Fibroblast of skin of left biceps (primary cell): ENCODE measurements at places on chromosomes 4 and X.
A peak's percentile ranks its signal among the peaks of the same experiment; 100 is the strongest.

- no peak for DNase-seq
Measured at GRCh38 chrX:74461384-74461783, 40.1 kb downstream of the SLC16A2 start.

DNA sequence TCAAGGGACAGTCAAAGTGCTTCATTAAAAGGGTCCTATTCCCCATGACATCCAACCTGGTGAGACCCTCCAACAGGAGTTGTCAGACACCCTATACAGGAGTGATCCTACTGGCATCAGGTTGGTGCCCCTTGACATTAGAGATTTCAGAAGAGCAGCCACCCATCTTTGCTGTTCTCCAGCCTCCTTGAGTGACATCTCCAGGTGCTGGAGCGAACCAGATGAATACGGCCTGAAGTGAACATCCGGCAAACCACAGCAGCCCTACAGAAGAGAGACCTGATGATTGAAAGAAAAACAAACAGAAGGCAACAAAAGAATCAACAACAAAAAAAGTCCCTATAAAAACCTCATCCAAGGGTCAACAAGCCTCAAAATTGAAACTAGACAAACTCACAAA lies 146.1 kb upstream of the PBDC1 start:
- DNase-seq: no peak

DNA sequence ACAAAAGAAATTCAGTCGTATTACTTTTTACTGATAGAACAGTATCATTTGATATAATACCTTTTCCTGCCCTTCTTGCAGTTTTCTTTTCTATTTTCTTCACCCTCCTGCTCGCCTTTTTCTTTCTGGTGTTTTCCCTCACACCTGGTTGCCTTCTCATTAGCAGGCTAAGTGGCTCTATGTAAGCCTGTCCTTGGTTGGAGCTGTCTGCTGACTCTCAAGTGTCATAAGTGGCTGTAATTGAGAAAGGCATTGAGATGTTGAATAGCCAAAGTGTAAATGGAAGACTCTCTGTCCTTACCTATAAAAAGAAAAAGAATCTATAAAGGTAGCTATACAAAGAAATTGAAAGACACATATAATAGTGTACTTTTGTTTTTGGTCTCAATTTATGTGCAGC lies 180.7 kb downstream of the ADGRL3 start:
- DNase-seq: no peak

DNA sequence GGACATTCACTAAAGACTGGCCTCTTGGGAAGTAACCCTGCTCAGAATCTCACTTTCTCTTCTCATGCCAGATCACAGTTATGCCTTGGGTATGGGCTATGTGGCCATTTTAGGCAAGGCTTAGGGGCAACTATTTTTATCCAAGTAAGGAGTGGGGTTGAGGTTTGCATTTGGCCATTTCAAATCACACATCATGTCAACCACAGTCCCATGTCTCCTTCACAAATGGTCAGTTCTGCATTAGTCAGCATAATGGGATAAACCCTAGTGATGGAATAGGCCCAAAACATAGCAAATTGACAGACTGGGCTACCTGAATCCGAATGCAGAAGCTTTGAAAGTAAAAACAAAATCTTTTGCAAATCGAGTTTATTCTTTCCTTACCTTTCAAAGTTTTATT lies 827 bp upstream of the RTL3 start:
- no peak for DNase-seq

DNA sequence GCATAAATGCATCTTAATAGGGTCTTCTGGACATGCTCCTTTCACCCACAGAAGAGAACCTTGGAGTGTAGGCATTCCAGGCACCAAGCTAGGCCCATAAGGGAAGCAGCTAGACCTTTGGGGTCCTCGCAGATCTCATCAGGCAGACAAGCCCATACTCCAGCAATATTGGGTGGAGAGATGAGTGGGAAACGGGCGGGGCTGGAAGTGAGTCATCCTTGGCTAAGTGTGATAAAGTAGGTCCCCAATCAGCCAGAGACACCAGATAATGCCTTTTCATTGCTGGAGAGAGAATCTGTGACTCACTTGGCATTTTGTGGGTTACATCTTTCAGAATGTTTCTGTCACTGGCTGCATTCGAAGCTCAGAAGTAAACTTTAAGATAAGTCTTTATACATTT lies 133.3 kb upstream of the MBNL3 start:
- DNase-seq: no peak

DNA sequence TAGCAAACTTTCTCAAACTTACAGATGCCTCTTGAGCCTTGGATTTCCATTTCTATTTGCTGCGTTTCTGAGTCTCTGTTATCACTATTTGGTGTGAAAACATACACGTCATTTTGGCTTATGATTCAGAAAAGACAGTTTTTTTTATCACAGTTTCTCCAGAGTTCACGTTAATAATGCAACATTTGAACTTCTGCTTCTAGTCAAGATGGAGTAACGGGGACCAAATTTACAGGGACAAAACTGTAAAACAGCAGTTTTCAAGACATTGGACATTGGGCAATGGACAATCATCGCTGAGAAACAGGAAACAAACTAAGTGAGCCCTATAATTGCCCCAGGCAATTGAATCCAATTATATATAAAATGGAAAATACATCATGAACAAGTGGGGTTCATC lies 36.2 kb upstream of the TASL start:
- DNase-seq: no peak

- DNase-seq: no peak
Measured at GRCh38 chr4:110503270-110504083, 27.5 kb downstream of the ENPEP start.

DNA sequence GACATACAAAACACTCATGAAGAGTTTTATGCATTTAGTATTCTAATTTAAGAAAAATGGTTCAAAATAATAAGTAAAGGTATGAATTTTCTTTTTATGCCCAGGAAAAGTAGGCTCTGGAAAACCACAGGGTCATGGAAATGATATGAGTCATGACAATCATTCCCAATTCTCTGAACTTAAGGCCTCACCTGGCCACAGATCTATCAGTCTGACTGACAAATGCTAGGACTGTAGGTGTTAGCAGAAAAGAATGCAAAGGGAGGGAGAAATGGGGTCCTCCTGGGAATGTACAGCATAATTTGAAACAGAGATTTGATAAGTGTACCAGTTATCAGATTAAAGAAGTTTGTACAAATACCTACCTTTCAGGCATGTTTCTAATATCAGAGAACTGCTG lies 270.5 kb upstream of the ARSJ start:
- no peak for DNase-seq

DNA sequence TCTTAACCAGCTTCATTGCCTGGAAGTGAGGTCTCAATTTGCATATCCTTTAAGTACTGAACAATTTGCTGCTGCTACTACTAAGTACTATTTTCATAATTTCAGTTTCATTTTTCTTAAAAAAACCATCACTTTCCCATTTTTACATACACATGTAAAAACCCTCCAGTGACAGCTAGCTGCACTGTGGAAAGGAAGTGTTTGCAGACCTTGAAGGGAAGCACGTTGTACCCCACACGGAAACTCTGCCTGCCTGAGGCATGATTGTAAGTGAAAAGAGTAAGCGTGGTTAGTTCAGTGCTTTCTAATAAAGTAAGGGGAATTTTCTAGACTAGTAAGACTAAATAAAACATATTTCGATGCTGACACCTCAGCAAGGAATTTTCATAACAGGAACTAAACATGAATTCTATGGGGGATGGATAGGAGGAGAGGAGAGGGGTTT lies 103.6 kb downstream of the RAPGEF2 start:
- peak; percentile 19 for DNase-seq

DNA sequence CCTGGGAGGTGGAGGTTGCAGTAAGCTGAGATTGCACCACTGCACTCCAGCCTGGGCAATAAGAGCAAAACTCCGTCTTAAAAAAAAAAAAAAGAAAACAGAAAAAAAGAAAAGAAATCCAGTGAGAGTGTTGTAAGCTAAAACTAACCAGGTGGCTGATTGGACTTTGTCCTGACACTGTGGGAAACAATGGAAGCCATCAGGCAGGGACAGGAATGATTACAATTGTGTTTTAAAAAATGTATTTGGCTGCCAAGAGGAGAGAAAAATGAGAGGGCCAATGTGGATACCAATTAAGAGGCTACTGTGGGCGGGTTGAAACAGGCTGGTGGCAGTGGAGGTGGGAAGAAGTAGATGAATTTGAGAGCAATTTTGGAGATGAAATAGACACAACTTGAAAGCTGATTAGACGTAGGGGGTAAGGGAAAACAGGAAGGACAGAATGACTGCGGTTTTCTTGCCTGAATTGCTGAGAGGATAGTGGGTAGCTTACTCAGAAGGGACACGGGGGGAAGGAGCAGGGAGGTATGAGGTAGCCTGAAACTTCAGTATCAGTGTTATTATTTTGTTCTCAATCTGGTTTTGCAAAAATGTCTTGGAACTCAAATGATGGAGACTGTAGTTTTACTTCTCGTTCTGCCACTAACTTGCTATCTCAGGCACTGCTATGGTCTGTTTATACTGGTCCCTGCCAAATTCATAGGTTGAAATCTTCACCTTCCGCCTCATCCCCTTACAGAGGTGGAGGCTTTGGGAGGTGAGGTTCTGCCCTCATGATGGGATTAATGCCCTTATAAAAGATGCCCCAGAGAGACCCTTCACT lies 45.6 kb upstream of the CHRNA9 start:
- no peak for DNase-seq

- peak; percentile 25 for DNase-seq
Measured at GRCh38 chrX:141220342-141221008, 21.8 kb downstream of the SPANXC start.

- DNase-seq: no peak
Measured at GRCh38 chr4:95092766-95093165, 335.0 kb downstream of the BMPR1B start.

GRCh38 chr4:82692101-82692780 lies 106.4 kb downstream of the SCD5 start:
- DNase-seq: no peak

GRCh38 chrX:115017455-115017854 lies at the start of gene IL13RA2:
TSS of gene IL13RA2 (minus strand) at chrX:115017616. CDS start at chrX:115017269, 347 bp downstream.
- no peak for DNase-seq

GRCh38 chrX:84477114-84477513 lies 25.1 kb downstream of the HDX start:
- DNase-seq: no peak

DNA sequence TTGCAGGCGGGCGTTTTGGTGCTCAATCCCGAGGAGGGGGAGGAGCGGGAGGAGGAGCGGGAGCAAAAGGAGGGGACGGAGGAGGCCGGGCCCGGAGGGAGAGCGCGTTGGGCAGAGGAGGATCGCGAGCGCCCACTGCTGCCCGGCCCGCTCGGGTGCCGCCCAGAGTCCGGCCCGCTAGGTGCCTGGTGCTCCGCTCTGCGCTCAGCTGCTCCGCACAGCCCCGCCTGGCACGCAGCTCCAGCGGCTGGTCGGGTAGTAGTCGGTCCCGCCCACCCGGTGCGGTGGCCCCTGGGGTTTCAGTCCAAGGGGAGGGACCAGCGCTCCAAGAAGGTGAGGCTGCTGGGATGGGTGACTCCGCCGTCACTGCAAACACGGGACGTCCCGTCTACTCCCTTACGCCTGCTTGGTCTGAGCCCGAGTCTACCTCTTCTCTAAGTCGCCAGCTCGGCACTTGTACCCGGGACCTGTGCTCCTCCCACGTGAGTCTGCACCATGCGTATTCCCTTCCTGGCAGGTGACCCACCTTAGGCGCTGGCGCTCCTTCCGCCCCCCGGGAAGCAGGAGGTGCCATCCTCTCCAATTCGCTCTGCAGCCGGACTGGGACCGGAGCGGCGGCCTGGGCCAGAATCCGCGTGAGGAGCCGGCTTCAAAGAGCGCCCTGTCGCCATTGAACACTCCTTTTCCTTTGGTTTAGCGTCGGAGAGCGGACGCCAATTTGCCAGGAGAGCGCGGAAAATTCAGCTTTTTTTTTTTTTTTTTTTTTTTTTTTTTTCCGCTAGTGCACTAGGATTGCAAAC lies 405 bp upstream of the HS3ST1 start:
- DNase-seq: peak; percentile 6

GRCh38 chr4:22299678-22300077 lies 216.2 kb downstream of the ADGRA3 start:
- no peak for DNase-seq

GRCh38 chr4:154361450-154361849 lies 130.1 kb downstream of the DCHS2 start:
- DNase-seq: no peak

DNA sequence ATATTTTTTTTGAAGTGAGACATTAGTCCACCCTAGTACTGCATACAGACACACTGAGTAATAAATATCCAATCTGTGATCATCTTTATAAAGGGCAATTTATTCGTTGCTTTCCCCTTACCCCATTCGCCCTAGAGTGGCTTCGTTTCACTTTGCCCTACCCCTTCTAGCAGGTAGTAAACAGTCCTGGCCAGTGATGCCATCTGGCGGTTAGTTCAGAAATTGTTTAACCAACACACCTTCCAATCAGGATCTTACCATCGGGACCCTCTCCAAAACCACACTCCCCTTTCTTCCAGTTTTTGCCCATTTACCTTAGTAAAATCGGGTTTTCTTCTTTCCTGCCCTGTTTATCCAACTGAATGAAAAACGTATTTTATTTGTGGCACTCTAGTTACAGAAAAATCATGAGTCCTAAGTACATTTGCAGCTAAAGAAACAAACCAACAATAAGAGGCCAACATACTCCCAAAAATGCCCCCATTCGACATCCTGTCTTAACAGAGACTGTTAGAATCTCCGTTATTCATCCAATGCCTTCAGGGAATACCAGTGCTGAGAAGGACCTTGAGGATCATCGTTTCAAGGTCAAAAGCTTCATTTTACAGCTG lies 2.2 kb downstream of the PPA2 start:
- peak; percentile 38 for DNase-seq

- no peak for DNase-seq
Measured at GRCh38 chr4:144578681-144579080, 67.3 kb upstream of the HHIP start.

DNA sequence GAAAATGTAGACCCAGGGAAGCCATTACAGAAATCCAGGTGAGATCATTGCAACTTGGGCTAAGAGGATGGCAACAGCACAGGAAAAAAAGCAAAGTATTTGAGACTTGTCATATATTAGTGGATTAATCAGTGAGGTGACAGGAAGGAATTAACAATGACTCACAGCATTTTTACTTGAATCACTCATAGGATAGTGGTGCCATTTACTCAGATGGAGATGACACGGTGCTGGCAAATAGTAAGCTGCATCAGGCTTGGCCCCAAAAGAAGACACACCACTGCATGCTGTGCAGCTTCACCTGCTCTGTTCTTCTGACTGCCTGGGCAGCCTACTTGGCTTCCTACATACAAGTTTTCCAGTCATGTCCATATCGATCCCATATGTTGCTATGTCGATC lies 144.8 kb downstream of the FRYL start:
- DNase-seq: no peak

GRCh38 chr4:10671366-10671765 lies 13.2 kb downstream of the CLNK start:
- no peak for DNase-seq

DNA sequence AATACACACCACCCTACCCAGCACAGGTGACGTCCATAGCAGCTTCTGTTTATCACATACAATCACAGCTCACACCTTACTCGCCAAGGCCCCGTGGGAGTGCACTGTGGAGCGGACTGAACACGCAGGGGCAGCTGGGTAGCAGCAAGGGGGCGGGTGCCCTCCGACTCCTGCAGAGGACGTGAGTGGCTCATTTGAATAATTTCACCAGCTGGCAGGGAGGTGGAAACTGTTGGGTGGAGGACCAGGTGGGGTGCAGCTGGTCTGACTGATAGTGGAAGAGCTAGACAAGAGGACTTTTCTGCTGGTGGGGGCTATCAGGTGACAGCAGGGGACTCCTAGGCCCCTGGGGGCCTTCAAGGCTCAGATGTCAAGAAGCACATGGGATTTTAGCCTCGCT lies 16.3 kb downstream of the MAN2B2 start:
- DNase-seq: no peak
